Stimulated activated CD8-positive, alpha-beta memory T cell treated with anti-CD3 and anti-CD28 coated beads, Interleukin-2, amount 100 ng/mL, for 48 hours (primary cell): ENCODE measurements at places on chromosomes 11 and 22.

DNA sequence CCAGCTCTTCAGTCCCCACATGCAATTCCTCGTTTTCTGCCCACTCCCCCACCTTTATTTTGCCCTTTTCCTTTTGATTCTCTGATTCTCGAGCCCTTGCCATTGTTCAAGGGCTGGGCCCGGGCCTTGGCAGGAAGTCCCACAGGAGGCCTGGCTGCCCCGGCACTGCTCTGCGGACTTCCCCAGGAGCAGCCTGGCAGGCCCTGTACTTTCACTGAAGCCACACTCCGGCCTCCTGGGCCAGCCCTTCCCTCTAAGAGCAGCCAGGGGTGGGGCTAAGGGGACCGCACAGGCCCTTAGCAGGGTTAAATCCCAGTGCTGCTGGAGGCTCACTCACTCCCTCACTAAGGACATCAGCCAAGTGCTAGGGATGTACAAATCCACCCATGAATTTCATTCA is 4.1 kb downstream of the LRRC32 start:
- DNase-seq = no peak

DNA sequence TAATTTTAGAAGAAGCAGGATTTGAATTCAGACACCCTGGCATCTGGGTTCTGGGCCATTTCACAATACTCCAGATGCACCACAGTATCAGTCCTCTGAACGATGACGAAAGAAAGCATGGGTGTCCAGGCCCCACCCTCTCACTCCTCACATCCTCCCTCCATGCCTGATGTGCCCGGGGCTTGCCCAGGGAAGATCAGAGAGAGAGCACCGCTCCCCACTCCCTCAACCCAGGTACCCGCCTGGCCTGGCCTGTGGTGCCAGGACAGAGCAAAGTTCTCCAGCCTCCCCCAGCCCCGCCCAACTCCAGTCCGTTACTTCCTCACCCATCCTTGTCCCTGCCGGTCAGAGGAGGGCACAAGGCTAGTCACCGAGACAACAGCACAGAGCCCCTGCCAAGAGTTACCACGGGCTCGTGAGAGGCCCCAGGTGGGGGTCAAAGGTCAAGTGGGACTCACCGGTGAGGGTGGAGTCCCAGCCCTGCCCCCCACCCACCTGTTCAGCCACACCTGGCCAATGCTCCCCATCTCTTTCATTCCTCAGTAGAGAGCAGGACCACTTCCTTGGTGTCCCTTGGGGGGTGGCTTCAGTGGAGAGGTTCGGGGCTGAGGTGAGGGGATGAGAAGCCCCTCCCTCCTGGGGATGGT is 8.1 kb downstream of the BCL9L start:
- DNase-seq = no peak

- no peak for DNase-seq
Measured at GRCh38 chr22:18066181-18066859, 11.5 kb upstream of the PEX26 start.

DNA sequence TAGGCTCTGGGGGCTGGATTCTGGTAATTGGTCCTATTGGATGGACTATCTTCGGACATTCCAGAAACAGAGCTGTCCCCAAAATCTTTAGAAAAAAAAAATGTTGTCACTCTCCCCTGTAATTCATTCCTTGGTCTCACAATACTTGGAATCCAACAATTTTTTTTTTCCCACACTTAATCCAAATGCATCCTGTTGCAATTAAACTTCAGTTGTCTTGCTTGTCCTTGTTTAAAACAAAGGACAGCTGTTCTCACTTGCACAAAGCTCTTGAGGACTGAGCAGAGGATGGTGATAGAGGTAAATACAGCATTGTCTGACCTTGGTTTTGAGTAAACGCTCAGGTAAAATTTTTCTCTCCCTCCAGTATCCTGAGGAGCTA is 75.3 kb downstream of the SC5D start:
- no peak for DNase-seq

- no peak for DNase-seq
Measured at GRCh38 chr11:102788334-102788995, 8.0 kb upstream of the MMP10 start.

- DNase-seq = no peak
Measured at GRCh38 chr11:10688401-10688800, 5.2 kb downstream of the IRAG1 start.

GRCh38 chr11:132358573-132358953 is 988.1 kb downstream of the NTM start:
- DNase-seq = no peak

- no peak for DNase-seq
Measured at GRCh38 chr22:26391091-26391490, 38.0 kb upstream of the ASPHD2 start.

GRCh38 chr11:62974848-62975522 is 9.8 kb downstream of the SLC22A6 start:
- DNase-seq = no peak

DNA sequence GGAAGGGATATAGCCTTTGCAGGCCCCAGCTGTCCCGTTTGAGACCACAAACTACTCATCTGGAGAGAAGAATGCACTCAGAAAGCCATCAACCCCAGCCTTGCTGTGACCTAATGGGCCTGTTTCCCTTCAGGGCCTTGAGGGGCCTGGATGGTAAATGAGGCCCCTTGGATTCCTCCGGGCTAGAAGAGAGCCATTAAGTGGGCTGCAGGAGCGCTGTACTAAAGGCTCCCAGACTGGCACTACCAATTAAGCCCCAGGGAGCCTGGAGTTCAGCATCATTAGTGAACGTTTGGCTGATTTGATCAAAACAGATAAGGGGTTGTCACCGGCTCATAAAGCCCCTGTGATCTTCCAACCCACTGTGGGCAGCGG is 23.0 kb downstream of the CD5 start:
- no peak for DNase-seq

- no peak for DNase-seq
Measured at GRCh38 chr22:39959640-39960447, at the start of gene TMA7B. TSS of gene TMA7B (plus strand) at chr22:39960397. CDS start at chr22:39964375, 3,978 bp downstream.

- DNase-seq = no peak
Measured at GRCh38 chr22:28594797-28595462, 84.7 kb downstream of the TTC28 start.

DNA sequence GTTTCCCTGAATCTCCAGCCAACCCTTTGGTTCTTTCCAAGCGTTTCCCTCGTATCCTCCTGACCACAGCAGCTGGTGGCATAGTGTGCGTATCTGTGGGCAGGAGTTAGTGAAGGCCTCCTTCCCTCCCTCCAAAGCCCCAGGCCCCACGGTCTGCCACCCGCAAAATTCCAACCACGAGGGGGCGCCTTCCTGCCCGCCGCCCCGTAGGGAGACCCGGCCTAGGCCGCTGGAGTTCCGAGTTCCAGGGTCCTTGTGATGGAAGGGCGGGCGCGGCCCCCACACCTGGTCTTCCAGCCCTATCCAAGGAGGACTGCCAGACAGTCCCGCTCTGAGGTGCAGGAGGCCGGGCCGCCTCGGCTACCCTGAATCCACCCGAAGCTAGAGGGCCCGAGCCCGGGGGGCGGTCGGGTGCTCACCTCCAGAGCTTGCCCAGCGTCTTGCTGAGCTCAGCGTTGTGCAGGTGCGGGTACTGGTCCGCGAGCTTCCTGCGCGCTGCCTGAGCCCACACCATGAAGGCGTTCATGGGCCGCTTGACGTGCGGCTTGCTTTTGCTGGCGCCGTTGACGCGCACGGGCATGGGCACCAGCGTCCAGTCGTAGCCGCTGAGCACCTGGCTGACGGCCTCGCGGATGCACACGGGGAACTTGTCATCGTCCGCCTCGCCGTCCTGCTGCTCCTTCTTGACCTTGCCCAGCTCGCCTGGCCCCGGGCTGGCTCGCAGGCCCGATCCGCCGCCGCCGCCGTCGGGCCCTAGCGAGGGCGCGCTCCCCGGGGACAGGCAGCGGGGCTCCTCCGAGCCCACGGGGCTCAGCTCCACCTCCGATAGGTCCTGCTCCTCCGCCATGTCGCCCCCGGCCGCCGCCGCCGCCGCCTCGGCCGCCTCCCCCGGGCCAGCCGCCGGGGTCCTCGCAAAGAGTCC is 1.2 kb downstream of the SOX10 start:
- no peak for DNase-seq

DNA sequence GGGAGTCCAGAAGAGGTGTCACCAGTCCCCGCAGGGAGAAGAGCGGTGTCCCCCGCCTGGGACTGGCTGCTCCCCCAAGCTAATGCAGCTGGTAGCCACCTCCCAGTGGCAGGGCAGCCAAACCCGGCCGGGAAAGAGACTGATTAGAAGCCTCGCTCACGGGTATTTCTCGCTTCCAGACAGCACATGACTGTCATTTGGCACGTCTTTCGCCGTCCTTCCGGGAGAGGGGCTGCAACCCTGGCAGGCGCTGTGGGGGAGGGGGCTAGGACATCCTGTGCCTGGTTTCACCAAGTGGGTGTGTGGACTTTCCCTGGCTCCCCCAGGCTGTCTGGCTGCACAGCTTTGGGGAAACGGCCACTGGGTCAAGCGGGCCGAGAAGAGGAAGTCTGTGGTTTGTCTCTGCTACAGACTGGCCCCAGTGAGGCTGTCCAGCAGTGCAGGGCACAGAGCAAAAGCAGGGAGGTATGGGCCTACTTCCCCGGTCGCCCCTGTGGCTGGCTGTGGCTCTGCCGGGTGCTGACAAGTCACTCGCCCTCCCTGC is 3.8 kb downstream of the CD81 start:
- DNase-seq = no peak

GRCh38 chr11:58577555-58578135 is 1.2 kb upstream of the ZFP91 start:
- peak; percentile 66 for DNase-seq

DNA sequence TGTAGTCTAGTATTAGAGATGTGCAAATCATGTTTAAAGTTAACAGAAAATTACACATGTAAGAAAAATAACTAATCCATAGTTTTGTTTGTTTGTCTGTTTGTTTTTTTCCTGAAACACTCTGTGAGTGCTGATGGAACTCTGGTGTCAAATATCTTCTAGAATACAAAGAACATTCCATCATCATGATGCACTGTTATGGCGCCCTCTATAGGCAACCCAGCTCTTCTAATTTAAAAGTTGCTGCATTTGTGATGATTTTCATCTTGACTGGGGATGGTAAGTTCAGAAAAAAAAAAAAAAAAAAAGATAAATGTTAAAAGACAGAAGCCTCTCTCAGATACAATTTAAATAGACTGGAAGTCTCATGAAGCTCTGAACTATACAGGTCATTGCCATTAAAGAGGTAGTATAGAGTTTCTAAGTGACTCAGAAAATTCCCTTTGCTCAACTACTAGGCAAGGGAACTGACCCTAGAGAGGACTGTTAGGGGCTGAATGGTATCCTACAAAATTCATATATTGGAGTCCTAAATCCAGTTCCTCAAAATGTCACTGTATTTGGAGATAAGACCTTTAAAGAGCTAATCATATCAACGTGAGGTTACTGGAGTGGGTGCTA is 597.2 kb upstream of the ANO3 start:
- DNase-seq = no peak

- DNase-seq = no peak
Measured at GRCh38 chr11:37230865-37231264, 632.8 kb upstream of the RAG2 start.

- no peak for DNase-seq
Measured at GRCh38 chr22:50367778-50368500, 24.8 kb downstream of the PPP6R2 start.

DNA sequence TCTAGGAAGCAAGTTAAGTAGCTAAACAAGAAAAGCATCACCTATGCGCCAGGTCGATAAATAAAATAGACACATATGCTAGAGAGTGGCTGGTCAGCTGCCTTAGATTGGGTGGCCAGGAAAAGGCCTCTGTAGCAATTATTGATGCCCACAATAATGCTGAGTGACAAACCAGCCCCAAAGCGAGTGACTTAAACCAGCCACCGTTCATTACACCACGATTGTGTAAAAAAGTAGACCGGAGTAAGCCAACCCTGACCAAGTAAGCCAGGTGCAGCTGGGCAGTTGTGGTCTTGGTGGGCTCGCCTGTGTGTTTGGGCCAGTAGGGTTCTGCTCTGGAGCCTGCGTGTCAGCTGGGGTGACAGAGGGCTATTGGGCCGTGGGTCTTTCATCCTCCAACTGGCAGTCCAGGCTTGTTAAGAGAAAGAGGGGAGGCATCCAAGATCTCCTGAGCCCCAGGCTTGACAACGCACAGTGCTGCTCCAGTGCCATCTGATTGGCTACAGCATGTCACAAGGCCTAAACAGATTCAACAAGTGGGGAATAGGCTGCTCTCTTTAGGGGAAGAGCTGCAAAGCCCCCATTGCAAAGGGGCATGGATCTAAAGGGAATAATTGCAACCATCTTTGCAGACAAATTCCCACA is 100.4 kb upstream of the PARVA start:
- DNase-seq = no peak

- no peak for DNase-seq
Measured at GRCh38 chr11:112000703-112001102, 24.5 kb upstream of the DLAT start.

- no peak for DNase-seq
Measured at GRCh38 chr11:131483877-131484276, 113.5 kb downstream of the NTM start.

DNA sequence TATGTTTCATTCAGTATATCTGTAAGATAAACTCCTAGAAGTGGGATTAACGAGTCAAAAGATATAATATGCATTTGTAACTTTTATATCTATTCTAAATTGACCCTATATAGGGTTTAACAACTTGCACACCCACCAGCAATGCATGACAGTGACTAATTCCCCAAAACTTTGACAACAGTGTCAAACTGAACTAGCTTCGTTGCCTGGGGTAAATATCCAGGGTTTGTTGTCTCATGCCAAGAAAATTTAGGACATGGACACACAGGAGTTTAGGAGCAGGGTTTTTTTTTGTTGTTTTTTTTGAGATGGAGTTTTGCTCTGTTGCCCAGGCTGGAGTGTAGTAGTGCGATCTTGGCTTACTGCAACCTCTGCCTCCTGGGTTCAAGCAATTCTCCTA is 5.1 kb downstream of the SNU13 start:
- DNase-seq = no peak

DNA sequence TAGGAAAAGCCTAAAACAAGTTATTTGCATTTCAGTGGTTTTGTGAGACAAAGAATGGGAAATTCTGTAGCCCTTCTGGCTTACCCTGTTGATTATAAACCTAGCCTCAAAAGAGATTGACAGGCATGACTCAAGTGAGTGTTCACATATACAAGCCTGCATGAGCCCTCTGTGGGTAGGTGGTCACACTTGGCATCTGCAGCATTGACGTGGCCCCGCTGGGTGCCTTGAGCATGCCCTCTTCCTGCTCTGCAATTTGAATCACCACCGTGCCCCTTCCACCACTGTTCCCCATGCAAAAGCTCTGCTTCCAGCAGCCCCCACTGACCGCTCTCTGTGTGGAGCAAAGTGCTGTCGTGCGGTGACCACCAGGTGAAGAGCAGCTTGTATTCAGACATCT is 21.0 kb upstream of the ADSL start:
- peak; percentile 49 for DNase-seq

DNA sequence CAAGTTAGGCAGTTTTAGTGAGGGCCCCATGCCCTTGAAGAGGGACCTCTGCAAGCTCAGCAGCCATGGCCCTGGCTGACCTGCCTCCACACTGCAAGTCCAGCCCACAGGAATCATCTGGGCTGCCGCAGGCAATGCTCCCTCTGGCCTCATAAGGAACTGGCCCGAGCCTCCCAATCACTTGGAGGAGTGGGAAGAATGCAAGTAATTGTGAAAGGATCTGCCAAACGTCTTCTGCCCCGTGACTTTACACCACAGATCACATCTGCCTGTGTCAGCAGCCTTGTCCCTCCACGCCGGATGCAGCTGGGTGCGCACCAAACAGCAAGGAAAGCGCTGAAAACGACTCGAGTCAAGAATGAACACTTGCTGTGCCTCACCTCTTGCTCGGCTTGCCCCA is 23.8 kb downstream of the OPCML start:
- DNase-seq = no peak
